Glomerular endothelial cell (primary cell): ENCODE measurements at places on chromosomes 6 and 20. TPM values are rescaled to one million over a fixed set of nuclear protein-coding genes. Genes with fewer than 3 reads are reported as not detected.

HLA-DQB1 gene
- total RNA-seq: 0.10 and 1.1 TPM in 2 replicates

PREP gene
- 23.3 and 27.8 TPM in 2 replicates for total RNA-seq

IL20RA gene
- 0.06 and 0.48 TPM in 2 replicates for total RNA-seq

RIMS1 gene
- 0.64 and 0.82 TPM in 2 replicates for total RNA-seq

PDYN gene
- not detected in 2 replicates for total RNA-seq

SRXN1 gene
- 49.6 and 73.4 TPM in 2 replicates for total RNA-seq

HSPA1L gene
- total RNA-seq: 0.44 and 0.53 TPM in 2 replicates

FRS3 gene
- 1.6 and 3.4 TPM in 2 replicates for total RNA-seq

FOXF2 gene
- not detected in 2 replicates for total RNA-seq

PCMTD2 gene
- 29.3 and 38.2 TPM in 2 replicates for total RNA-seq

C6orf163 gene
- total RNA-seq: 0.15 and 3.0 TPM in 2 replicates

HTR1E gene
- total RNA-seq: not detected in 2 replicates

CLPSL2 gene
- total RNA-seq: not detected in 2 replicates

PACRG gene
- total RNA-seq: 0.23 TPM in 1 of 2 replicates, not detected in the other

HTR1B gene
- 0.58 and 3.4 TPM in 2 replicates for total RNA-seq

L3MBTL3 gene
- total RNA-seq: 14.8 and 21.1 TPM in 2 replicates

PGC gene
- total RNA-seq: not detected in 2 replicates
